ENCODE measurements at places on chromosomes 5 and 9.

GRCh38 chr5:14712131-14712530, 47.6 kb downstream of the OTULIN start:
- no peak for DNase-seq

- DNase-seq = no peak
Measured at GRCh38 chr5:145946112-145946861, 9.9 kb downstream of the SH3RF2 start.

DNA sequence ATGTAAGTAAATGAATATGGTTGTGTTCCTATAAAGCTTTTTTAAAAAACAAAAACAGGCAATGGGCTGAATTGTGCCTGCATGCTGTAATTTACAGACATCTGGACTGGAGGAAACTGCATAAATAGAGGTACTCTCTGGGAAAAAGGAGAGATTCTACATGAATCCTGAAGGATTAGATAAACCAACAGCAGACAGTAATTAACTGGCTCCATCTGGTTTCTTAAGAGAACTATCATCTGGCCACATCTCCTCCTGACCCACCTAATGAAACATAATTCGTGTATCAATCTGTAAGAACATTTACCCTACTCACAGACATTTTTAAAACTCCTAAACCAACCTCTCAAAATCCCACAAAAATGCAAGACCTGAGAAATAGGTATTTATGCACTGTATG, 528.1 kb upstream of the ST8SIA4 start:
- no peak for DNase-seq

DNA sequence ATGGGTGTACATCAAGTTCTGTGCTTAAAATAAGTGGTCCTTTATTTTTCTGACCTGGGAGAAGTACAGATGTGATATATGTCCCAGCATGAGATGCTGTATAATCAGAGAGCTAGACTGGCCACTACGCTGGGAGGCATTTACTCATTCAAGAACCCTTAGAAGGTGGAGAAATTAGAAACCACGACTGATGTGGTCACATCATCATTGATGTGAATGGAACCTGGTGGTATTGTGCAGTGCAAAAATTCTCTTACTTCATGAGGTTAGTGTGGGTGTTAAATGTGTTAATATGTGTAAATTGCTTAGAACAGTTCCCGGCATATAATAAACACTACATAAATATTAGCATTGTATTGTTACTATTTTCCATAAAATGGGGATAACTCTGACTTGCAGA, 69.5 kb upstream of the CKMT2 start:
- DNase-seq = no peak

DNA sequence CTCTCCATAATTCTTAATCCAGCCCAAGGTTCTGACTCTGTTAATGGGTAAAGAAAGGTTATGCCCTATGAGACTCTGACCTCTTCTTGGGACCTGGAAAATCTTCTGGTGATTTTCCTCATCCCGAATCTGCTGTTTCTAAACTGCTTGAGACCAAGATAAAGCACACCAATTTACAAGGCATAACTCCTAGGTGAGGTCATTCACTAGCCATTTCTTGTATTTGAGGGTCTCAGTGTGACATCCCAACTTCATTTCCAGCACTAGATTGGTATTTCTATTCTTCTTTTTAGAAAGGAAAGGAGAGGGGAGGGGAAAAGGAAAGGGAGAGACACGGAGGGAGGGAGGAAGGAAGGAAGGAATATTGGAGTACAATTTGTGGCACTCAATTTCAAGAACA, 51.6 kb downstream of the SLC1A1 start:
- no peak for DNase-seq

DNA sequence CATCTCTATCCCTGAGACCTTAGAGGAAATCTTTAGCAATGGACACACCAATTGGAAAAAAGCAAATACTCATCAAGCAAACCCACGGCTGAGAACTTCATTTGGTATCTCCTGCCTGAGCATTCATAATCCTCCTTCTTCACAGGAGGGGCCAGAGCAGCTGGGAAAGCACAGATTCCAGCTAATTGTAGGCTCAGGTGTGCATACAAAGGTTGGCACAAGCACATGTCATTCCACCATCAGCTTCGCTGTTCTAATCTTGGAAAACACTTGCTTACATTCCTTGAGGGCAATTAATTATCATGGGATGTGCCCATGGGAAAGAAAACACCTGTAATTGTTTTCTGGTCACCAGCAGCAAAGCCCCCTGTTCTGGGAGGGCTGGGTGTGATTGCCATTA, 376.6 kb downstream of the SPOCK1 start:
- no peak for DNase-seq

DNA sequence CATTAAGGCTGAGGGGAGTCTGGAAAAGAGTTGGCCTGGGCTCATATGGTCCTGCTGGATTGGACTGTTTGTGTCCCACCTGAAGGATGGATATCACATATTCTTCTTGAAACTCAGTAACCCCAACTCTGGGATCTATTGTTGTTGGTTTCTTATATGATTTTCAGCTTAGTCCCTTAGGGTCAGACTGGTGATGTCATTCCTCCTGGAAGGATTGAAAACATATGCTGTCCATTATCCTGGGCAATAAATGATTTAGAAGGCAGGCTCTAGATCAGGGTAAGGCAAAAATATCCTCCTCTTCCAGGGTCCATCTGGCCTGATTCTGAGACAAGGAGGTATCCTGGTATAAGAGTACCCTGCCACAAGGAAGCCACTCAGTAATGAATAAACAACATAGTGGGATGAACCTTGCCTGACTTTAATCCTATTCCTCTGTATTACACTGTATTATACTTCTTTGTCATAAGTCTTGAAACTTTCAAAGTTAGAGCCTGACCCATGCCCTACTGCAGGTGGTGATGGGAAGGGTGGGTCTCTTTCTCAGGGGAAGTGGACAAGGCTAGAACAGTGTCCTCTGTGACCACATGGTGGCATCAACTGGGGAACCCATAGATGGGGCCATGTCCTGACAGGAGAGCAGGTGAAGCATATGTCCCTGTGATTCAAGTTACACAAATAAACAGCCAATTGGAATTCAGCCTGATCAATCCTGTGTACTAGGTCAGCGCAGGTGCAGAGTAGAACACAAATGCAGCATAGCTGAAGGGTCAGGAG, 454.4 kb upstream of the TRPC7 start:
- DNase-seq = no peak

DNA sequence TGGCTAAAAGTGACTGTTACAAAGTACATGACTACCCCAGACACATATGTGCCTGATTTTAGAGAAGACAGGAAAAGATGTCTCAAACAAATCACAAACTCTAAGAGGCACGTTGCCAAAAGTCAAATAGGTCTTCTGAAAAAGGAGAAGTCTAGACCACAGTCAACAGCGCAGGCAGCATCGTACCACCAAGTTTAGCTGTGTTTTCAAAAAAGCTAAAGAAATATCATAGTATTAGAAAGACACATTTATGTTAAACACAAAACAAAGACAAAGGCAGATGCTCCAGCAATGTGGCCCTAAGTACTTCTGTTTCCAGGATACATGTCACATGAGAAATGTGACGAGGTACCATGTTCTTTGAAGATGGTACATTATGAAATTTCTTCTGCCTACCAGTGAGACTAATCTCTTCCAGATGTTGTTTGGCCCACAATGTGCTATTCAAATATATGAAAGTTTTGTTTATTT, 43.5 kb downstream of the LPAR1 start:
- no peak for DNase-seq

- no peak for DNase-seq
Measured at GRCh38 chr9:136233411-136233810, 12.2 kb downstream of the QSOX2 start.
